MG63 (cell line): ENCODE measurements at places on chromosomes 7 and 10. TPM values are rescaled to one million over a fixed set of nuclear protein-coding genes. Genes with fewer than 3 reads are reported as not detected.

GRCh38 chr7:150968734-150969372, 9.3 kb downstream of the KCNH2 start:
- no peak for DNase-seq

- DNase-seq, result no peak
These were observed 237.5 kb downstream of the IPMK start for GRCh38 chr10:58030208-58030607.

- no peak for DNase-seq
These were observed 5.5 kb downstream of the VWDE start for GRCh38 chr7:12398186-12398585.

GRCh38 chr10:70477661-70478162, 855 bp upstream of the PALD1 start:
- DNase-seq, result no peak

DNA sequence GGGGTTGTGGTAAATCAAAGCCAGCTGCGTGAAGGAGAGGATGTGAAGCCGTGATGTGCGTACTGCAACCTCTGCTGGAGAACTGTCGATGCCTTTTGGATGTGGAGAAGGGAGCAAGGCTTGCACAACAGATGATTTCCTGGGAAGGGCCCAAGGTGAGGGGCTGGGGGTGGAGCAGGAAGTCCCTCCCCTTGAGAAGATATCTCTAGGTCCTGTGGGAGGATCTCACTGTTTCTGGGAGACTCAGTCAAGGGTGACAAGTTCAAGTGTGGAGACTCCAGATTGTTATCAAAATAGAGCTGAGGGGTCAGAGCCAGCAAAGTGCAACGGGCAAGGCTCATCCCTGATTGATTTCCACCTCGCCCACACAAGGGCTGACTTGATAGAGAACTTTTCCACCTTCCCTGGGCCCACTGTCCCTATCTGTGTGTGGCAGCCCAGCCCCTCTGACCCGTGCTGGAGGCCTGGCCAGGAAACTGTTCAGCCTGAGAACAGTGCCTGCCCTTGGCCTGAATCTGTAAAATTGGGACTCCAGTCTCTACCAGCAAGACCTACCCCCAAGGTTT, 55.0 kb downstream of the COL13A1 start:
- DNase-seq, result no peak

DNA sequence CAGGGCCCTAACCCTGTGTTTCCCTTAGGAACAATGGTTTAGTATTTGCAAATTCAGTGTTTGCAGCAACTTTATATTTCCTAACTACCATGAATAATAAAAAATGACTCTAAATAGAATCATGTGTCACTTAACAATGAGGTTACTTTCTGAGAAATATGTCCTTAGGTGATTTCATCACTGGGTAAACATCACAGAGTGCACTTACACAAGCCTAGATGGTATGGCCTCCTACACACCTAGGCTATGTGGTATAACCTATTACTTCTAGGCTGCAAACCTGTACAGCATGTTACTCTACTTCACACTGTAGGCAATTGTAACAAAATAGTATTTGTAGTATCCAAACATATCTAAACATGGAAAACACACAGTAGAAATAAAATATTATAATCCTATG, 1174.6 kb upstream of the LRRTM3 start:
- DNase-seq, result no peak

DNA sequence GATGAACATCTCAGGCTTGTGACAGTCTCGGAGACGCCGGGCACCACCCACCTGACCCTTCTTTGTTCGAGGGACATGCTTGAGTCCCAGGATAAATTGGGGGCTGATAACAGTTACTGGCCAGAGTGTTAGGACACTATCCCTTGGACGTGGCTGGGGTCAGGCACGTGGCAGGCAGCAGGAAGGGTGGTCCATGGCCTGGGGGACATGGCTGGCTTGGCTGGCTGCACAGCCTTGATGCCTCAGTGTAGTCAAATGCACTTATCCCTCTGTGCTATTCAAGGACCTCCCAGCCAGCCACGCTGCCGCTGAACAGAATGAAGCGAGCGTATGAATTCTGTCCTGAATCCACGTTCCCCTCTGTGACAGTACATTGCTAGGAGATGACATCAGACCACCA, 662.0 kb upstream of the FOXK1 start:
- no peak for DNase-seq

GRCh38 chr7:137953665-137954470, 48.0 kb downstream of the CREB3L2 start:
- DNase-seq, result peak; percentile 70

GRCh38 chr10:123995082-123995460, 98.3 kb downstream of the CHST15 start:
- DNase-seq, result no peak

DNA sequence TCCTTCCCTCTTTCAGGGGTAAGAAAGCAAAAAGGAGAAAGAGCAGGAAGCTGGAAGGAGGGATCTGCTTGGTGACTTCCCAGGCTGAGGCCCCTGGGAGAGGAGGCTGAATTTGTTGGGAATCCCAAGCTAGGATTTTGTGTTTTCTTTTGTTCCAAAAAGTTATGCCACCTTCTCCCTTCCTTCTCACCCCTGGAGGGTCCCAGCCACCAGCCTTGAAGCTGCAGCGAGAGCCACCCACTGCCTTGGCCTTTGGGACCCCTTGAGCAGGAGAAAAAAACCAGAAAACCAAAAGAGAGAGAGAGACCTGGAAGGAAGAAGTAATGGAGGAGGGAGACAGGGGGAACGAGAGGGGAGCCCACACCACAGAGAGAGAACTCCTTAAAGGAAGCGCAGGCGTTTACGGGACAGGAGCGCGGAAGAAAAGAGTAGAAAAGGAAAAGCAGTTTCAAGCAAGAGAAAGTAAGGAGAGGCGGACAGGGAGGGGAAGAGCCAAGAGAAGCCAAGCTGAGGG, 7.2 kb downstream of the VAX1 start:
- no peak for DNase-seq

- no peak for DNase-seq
These were observed 169.1 kb downstream of the LHFPL3 start for GRCh38 chr7:104497379-104497967.

Gene ELN
- not detected in 2 replicates for total RNA-seq

Gene TCAF1
- total RNA-seq, result 42.0 and 64.5 TPM in 2 replicates

Gene MNX1
- 0.32 TPM in 1 of 2 replicates, not detected in the other for total RNA-seq

Gene RELN
- 1.3 and 3.1 TPM in 2 replicates for total RNA-seq

Gene NKX1-2
- 0.36 TPM in 1 of 2 replicates, not detected in the other for total RNA-seq

Gene PRPS1L1
- not detected in 2 replicates for total RNA-seq
